CD8-positive, alpha-beta T cell (primary cell): ENCODE measurements at places on chromosomes 3 and 15.

- DNase-seq, result peak; percentile 66
Observed at GRCh38 chr3:16377196-16377595, 112.2 kb downstream of the OXNAD1 start.

- no peak for DNase-seq
Observed at GRCh38 chr15:59074607-59075006, 30.3 kb upstream of the CCNB2 start.

GRCh38 chr15:80595396-80595795, 99.7 kb upstream of the ABHD17C start:
- no peak for DNase-seq

- no peak for DNase-seq
Observed at GRCh38 chr3:152591515-152591914, 243.4 kb upstream of the P2RY1 start.

DNA sequence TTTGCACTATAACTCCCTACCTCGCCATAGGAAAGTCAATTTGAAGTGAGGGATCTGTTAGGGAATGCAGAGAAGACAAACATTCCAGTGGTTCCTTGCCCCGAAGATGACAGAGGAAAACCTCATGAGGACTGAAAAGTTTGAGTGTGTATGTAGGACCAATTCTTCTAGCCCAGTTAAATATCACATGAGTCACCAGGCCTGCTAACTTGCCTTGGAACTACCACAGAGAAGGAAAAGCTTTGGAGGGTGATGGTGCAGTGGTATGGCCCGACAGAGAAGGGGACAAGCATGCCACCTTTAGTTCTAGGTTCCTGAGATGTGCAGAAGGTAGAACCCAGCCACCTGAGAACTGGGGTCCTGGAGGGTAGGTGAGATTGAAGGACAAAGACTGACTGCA, 2.6 kb upstream of the UPK1B start:
- DNase-seq, result no peak

- DNase-seq, result no peak
Observed at GRCh38 chr3:156615592-156616173, 58.7 kb upstream of the TIPARP start.

DNA sequence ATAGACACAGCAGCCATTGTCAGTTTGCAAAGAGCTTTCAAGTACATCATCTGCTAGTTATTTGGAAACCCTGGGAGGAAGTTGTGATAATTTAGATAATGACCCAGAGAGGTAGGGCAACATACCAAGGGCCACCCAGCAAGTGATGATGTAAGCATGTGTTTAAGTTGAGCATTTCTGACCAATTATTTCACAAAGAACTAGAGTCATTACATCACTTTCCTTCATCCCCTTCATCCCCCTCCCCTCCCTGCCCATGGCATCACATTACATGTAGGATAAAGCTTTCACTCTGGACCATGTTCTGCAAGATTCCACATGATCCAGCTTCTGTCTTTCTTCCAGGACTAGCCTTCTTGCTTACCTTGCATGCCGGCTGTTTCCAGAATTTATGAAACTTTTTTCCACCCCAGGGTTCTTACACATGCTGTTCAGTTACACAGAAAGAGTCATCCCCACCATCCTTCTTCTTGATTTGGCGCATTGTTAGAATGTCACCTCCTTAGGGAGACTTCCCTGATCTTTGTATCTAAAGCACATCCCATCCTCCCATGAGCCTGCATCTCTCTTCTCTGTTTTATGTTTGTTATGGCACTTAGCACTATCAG, 71.3 kb downstream of the PTPRG start:
- no peak for DNase-seq

DNA sequence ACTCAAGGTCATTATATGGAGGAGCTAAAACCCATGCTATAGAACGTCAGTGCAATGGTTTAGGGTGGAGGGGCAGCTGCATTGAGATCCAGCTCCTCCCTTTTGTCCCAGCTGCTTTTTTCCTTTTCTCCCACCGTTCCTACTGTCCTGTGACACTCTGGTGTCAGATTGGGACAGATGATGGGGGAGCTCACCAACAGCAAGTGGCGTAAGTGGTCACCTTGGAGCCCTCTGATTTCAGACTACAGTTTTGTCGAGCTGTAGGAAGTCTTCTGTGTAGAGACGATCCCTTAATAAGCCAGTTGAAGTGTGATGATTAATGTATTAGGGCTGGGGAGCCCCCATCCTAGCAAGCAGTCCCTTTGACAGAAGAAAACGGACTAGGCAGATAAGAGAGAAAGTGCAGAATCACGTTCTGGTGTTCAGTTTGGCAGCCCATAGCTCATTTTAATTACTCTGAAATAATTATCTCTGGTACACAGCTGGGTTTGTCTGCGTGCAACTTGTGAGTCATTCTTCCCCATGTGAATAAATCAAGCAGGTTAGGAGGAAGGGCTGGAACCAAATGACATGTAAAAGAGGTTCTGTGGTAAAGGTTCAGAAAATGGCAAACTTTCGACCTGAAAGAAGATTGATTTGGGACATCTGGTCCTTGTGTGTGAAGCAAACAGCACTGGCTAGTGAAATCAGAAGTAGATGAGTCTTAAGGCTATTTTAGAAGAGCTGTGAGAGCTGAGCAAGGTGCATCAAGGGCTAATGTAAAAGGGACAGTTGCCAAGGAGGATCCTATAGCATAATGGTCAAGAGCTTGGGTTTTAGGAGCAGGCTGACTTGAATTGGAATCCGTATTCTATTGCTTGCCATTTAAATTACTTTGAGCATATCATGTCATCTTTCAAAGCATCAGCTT, 241.4 kb downstream of the EDEM1 start:
- DNase-seq, result no peak
